Esophagus muscularis mucosa (tissue), 4 donors: ENCODE measurements at places on chromosomes 1 and 21. TPM values are rescaled to one million over a fixed set of nuclear protein-coding genes. Genes with fewer than 3 reads are reported as not detected.

Gene LINGO4
- total RNA-seq: not detected

Gene MROH9
- not detected for total RNA-seq

Gene TDRD5
- total RNA-seq: 0.06 TPM

Gene NUDT4B
- 30.4 TPM for total RNA-seq

Gene KCNJ9
- not detected for total RNA-seq
